T-cell (primary cell): ENCODE measurements at places on chromosomes 1 and 21.

GRCh38 chr1:61198554-61198953 lies 116.2 kb downstream of the NFIA start:
- no peak for DNase-seq

GRCh38 chr21:30829659-30830058 lies at the start of gene KRTAP7-1:
Gene KRTAP7-1, minus strand, starts transcription at chr21:30829759. Its CDS starts 61 bp downstream, at chr21:30829698.
- DNase-seq = no peak

GRCh38 chr1:248618878-248619277 lies 16.0 kb downstream of the OR2T11 start:
- peak; percentile 2 for DNase-seq

DNA sequence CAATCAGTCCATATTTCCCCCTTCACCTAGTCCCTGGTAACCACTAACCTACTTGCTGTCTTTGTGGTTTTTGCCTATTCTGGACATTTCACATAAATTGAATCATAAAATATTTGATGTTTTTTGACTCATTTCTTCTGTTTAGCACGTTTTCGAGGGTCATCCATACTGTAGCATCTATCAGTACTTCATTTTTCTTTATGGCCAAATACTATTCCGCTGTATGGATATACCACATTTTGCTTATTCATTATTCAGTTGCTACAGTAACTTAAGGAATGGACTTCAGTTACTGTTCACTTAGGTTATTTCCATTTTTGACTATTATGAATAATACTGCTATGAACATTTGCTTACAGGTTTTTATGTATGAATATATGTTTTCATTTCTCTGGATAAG lies 12.3 kb downstream of the PBX1 start:
- DNase-seq = no peak

- no peak for DNase-seq
Measured at GRCh38 chr1:184644771-184645170, 109.9 kb downstream of the EDEM3 start.

GRCh38 chr1:109011335-109011734 lies 30.6 kb downstream of the WDR47 start:
- no peak for DNase-seq

- no peak for DNase-seq
Measured at GRCh38 chr1:47186267-47187185, 3.3 kb downstream of the PDZK1IP1 start.

DNA sequence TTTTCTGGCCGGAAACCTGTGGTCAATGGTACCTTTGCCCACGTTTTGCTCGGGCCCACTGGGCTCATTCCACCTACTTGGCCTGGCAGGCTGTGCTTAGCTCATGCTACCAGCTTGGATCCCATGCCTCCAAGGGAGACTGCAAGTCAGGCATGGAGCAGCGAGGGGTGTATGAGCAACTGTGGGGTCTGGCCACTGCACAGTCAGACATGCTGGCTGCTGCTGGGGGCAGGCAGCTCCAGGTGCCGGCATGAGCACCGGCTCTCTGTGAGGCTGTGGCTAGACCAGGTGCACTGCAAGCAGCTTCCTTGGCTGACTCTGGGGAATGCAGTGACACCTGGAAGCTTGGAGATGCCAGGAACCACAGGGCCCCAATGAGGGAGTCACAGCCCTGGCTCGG lies 161.1 kb upstream of the DUSP10 start:
- no peak for DNase-seq

- no peak for DNase-seq
Measured at GRCh38 chr1:196209983-196210382, 398.3 kb downstream of the KCNT2 start.

DNA sequence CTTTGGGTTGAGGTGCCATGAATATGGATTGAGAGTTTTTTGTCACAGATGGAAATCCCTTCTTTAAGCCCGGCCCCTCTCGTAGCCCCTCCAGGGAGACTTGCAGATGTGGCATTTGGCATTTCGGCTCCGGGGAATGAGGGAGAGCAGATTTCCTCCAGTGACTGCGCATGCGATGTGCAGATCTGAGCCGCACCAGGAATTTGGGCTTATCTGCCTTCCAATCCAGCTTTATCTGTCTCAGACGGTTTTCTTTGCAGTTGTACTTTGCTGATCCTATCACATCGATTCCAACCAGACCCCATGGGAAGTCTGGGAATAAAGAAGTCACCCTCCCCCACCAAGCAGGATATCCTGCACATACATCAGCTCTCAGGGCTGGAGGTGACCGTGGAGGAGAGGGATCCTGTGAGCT lies 11.7 kb downstream of the KIF26B start:
- no peak for DNase-seq

DNA sequence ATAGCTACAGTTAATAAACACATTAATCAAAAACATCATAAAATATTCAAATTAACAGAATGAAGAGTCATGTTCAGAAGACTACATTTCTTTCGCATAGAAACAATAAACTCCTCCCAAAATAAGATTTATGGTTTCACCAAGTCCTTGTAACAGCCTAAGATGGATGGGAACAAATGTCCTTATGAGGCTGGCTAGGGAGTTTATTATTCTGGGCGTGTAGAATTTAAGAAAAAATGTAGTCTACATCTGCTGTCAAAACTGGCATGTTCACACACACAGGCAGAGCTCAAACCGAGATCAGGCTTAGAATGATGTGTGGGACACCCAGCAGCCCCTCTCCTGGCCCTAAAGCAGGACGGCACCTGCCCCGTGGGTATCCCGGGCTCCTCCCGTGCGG lies 101.1 kb downstream of the NPHP4 start:
- DNase-seq = no peak

- no peak for DNase-seq
Measured at GRCh38 chr1:160538985-160539651, 16.1 kb upstream of the SLAMF6 start.

DNA sequence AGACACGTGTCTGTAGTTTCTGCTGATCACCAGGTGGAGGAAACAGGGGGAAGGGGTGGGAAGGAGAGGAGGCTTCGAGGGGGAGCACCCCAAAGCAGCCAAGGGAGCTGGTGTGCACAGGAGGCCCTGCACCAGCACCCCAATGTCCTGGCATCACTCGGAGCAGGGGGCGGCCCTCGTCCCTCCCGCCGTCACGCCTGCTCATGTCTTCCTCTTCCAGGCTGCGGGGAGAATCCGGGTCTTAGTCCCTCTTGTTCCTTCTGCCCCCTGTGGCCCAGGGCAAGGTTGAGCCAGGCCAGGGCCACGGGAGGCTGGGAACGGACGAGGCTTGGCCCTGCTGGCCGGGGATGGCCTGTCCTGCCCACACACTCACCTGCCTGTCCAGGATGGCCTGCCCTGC lies 21.4 kb upstream of the ARHGEF16 start:
- DNase-seq = no peak

- DNase-seq = no peak
Measured at GRCh38 chr21:16198546-16198945, 468.8 kb downstream of the USP25 start.

- no peak for DNase-seq
Measured at GRCh38 chr1:56755911-56756310, 63.3 kb downstream of the FYB2 start.

DNA sequence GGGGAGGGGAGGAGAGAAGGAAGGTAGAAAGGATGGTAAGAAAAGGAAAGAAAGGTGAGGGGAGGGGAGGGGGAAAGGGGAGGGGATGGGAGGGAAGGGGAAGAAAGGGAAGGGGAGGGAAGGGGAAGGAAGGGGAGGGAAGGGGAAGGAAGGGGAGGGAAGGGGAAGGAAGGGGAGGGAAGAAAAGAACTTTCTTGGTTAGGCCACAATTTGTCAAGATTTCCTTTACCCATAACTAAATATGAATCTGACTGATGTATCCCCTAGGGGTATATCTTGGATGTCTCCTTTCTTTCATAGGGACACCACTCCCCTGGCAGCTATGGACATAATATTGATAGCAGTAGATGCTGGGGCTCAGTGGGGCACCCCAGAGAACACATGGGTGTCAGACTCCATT lies 54.4 kb upstream of the PRELP start:
- DNase-seq = no peak

DNA sequence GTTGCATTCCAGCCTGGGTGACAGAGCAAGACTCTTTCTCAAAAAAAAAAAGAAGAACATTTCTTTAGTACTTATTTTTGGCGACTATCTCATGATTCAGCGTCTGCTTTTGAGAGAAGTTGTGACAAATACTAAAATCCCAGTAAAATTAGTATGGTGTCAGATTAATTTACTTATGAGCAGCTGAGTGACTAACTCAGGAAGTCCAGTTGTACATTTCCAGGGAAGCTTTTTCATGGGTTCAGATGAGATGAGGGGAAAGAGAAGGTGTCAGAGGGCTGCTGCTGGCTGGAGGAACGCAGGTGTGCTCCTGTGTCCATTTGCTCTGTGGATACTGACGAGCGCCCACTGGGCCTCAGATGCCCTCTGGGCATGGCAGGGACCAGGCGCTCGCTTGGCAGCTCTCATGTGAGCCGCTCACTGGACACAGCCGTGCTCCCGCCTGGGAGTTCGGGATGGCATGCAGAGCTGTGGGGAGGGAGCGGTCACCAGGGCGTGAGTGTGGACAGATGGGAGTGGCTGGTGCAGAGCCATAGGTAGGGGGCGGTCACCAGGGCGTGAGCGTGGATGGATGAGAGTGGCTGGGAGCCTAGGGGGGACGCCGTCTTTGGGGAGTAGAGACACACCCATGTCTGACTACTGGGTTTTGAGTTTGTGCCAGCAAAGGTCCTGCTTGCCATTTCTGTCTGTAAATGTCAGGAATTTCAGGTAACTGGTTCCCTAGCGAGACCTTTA lies 55.0 kb downstream of the ADARB1 start:
- no peak for DNase-seq

GRCh38 chr1:208103597-208104513 lies 140.3 kb downstream of the PLXNA2 start:
- DNase-seq = no peak

GRCh38 chr1:101221945-101222429 lies 14.8 kb upstream of the S1PR1 start:
- DNase-seq = no peak
